ENCODE measurements at places on chromosomes 3 and 15.
A peak's percentile ranks its signal among the peaks of the same experiment; 100 is the strongest.

GRCh38 chr15:35746121-35746520 is 200.2 kb upstream of the DPH6 start:
- DNase-seq = no peak

- DNase-seq = no peak
Measured at GRCh38 chr15:70826634-70827033, 27.3 kb downstream of the LARP6 start.

DNA sequence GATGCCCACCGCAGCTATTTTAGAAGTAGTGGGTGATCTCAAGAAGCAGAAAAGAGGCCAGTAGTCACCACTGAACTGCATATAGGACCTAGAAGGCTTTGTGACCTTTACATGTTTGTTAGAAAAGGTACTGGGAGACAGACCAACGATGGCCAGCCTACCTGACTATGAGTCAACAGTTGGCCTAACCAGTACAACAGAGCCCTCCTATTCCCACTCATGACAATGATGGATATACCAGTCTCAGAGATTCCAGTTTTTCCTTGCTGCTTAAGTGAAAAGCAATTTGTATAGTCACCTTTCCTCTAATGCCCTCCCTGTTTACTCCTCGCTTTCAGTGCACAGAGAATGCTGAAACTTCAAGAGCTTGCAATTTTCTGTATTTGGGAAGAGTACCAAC is 86.6 kb upstream of the PPIB start:
- no peak for DNase-seq

- DNase-seq = no peak
Measured at GRCh38 chr3:155791190-155791589, 14.9 kb downstream of the C3orf33 start.

GRCh38 chr15:82843566-82843965 is 34.1 kb downstream of the WHAMM start:
- DNase-seq = no peak

DNA sequence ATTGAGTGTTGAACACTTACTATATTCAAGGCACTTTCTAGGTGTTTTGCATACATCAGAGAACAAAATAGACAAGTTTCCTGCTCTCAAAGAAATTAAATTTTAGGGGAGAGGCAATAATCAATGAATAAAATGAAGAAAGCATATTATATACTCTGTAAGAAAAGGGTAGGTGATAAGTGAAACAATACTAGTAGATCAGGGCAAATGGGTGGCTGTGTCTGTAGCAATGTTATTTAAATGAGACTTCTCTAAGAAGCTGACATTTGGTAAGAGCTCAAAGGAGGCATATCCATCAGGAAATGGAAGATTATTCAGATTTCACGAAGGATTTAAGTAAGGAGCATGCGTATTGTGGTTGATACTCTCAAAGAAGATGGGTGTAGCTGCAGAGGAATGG is 1291.6 kb downstream of the NSUN3 start:
- DNase-seq = no peak

DNA sequence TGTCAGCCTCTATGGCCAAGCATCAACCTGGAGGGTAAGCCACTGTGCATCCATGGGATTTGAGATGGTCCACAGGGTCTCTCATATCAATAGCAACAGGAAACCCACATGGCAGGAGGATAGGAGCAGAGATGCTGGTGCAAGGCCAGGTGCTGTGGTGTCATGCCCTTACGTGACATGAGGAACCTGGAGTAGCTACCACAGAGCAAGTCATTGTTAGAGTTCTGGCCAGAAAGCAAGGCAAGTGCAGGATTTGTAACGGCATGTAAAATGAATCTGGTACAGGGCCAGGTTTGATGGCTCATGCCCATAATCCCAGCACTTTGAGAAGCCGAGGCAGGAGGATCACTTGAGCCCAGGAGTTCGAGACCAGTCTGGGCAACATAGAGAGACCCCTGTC is 14.8 kb upstream of the ZNF774 start:
- DNase-seq = no peak

DNA sequence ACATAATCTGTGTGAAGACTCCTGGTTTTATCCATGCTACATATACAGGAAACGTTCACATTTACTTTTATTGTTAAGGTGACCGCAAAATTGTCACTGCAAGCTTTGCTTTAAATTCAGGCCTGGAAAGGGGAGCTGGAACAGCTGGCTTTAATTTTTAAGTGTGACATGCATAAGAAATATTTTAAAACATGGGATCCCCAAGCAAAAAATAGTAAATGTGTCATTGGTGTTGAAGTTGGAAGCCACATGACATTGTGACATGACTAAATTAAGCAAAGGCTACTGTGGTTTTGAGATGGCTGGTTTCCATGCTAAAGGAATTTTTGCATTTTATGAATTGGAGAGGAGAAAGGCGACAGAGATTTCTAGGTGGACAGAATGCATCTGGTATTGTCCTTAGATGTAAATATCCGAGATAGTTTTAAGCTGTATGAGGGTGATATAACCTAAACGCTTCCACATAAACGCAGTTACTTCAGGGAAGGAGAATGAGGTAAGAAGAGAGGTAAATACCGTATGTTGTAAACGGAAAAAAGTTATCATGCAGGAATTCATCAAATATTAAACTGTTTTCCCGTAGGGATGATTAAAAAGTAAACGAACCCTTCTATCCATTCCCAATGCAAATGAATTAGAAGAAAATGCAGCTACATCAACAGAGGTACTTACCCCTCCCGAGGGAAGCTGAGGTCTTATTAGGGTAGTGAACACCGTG is 927 bp upstream of the FYTTD1 start:
- DNase-seq = no peak

- no peak for DNase-seq
Measured at GRCh38 chr15:39736412-39737195, 46.0 kb downstream of the FSIP1 start.

DNA sequence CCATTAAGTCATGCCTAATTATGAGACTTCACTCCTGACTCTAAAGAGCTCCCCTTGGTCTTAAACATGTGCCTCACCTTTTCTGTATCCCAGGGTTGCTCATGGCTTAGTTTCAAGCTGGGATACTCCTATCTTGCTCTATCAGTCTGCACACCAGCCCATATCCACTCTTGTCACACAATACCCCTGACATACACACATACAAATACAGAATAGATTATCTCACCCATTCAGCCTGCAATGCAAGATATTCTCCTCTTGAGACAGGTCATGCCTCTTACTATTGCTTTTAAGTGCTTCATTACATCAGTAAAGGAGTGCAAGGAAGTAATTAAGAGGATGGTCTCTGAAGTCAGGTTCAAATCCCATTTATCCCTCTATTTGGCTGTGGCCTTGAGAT is 587.3 kb downstream of the IGSF11 start:
- DNase-seq = no peak

- DNase-seq = no peak
Measured at GRCh38 chr3:16504242-16504641, 9.3 kb downstream of the RFTN1 start.

GRCh38 chr3:79253704-79254103 is 514.1 kb downstream of the ROBO1 start:
- no peak for DNase-seq

DNA sequence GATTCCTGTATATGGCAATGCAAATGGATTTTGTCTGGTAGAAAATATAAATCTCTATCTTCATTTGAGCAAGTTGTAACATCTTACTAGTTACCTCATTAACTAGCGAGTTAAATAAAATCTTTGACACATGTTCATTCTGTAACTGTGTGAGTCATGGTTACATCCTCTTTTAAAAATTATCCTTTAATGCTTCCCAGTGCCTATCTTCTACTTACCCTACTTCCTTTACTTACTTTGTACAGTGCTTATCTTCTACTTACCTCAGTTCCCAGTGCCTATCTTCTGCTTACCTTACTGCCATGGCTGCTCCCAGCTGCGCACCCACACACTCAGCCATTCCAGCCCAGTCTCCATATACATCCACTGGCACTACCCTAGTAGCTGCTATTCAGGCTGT is 71.9 kb upstream of the GOLGA8B start:
- DNase-seq = no peak

GRCh38 chr3:160378331-160379109 is 20.5 kb downstream of the IFT80 start:
- no peak for DNase-seq

GRCh38 chr15:74830868-74831267 is 4.4 kb downstream of the CPLX3 start:
- DNase-seq = no peak

- DNase-seq = no peak
Measured at GRCh38 chr3:185207931-185208746, 45.7 kb downstream of the EHHADH start.

DNA sequence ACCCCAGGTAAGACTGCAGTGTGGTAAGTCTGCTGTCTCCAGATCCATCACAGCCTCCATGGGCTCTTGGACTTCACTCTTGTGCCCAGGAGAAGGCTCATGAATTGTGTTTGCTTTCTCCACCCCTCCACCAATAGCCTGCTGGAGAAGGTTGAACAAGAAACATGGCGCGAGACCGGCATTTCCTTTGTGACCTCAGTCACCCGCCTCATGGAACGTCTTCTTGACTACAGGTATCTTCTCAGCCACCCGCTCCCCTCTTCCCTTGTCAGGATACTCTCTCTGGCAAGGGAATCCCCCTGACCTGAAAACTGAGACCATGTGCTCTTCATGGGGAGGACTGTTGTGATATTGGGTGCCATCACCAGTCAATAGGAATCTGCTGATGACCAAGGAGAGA is 52.1 kb upstream of the MANF start:
- DNase-seq = no peak

GRCh38 chr3:57164657-57165573 is at the start of gene IL17RD:
IL17RD (minus strand) TSS chr3:57165353; CDS start chr3:57165286, 67 bp downstream.
- peak; percentile 79 for DNase-seq

DNA sequence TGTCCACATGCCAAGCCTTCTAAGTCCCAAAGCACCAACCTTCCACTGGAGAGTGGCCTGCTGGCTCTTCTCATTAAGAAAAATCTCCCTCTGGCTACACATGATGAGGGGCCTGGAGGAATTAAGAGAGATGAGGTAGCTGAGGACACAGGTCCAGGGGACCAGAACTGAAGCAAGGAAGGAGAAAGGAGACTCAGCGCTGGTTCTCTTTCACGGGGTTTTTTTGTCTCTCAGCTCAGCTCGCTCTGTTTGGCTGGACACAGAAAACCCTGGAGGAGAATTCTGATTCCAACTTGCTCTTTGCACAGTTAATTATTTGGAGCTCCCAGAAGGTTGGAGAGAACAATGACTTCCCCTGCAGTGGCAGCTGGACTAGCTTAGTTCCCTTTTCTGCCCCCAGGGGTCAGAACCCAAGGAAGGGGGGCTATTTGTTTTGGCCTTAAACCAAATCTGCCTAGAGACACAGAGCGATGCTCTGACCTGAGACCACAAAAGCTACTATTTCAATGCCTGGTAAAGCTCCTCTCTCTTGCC is 507.6 kb downstream of the FHIT start:
- peak; percentile 76 for DNase-seq

DNA sequence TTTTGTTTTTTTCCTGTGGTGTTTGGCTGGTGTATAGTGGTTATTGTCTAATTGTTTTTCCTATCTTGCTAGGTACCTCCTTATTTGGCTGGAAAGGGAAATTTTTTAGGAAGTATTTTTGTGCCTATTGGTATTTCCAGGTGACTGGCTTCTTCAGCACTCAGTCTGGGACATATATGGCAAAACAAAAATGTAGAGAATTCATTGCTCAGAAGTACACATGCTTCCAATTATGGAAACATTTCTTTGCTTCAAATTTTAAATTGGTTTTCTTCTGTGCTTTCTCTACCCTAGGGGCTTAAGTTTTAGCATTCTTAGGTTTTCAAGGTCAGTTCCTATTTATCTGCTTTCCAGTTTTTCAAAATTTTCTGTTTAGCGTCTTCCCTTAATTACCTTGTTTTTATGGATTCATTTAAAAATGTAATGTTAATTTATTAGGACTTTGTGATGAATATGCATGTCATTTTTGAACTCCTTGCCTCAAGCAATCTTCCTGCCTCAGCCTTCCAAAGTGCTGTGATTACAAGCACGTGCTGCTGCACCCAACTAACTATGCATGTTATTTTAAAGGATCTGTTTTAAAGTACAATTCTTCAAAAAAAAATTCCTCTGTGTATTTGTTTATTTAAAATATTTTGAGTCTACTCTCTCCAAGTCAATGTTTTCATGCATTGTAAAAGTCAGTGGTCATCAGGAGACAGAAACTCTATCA is 231.9 kb upstream of the DPPA4 start:
- DNase-seq = no peak

GRCh38 chr3:55731741-55732140 is 244.6 kb upstream of the WNT5A start:
- DNase-seq = no peak

- DNase-seq = no peak
Measured at GRCh38 chr3:126972866-126973265, 10.0 kb upstream of the PLXNA1 start.

DNA sequence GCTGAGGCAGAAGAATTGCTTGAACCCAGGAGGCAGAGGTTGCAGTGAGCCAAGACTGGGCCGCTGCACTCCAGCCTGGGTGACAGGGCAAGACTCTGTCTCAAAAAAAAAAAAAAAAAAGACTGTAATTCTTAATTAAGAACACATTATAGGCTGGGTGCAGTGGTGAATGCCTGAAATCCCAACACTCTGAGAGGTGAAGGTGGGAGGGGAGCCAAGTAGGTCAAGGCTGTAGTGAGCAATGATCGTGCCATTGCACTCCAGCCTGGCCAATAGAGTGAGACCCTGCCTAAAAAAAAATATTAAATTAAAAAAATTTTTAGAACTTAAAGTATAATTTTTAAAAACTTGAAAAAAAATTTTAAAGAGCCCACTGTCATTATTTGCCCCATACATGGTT is 13.4 kb upstream of the ARPIN start:
- no peak for DNase-seq

GRCh38 chr15:92667287-92667904 is 11.8 kb upstream of the FAM174B start:
- no peak for DNase-seq

- peak; percentile 41 for DNase-seq
Measured at GRCh38 chr15:91099616-91099994, 452 bp upstream of the SV2B start.

GRCh38 chr15:75170711-75171341 is 30.9 kb upstream of the C15orf39 start:
- DNase-seq = no peak

DNA sequence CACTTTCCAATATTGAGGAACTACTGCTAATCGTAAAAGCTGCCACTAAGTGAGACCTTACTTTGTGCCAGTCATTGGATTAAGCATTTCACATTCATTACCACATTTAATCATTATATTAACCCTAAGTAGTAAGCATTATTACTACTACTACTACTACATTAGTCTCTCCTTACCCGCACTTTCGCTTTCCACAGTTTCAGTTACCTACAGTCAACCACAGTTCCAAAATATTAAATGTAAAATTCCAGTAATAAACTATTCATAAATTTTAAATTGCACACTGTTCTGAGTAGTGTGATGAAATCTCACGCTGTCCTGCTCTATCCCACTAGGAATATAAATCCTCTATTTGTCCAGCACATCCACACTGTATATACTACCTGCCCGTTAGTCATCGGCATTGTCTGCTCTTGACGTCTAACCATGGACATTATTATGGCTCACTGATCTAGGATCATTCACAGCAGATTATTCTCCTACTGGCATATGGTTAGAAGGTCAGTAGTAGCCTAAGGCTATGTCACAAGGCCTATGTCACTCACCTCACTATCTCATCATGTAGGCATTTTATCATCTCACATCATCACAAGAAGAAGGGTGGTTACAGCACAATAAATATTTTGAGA is 121.1 kb downstream of the GSK3B start:
- no peak for DNase-seq

GRCh38 chr3:151900460-151900859 is 27.0 kb downstream of the SUCNR1 start:
- DNase-seq = no peak

- DNase-seq = no peak
Measured at GRCh38 chr3:194951931-194952582, 266.4 kb downstream of the FAM43A start.

- no peak for DNase-seq
Measured at GRCh38 chr3:58161435-58162398, 49.1 kb downstream of the DNASE1L3 start.

All from hematopoietic multipotent progenitor cell (in vitro differentiated cells).